Stimulated activated CD8-positive, alpha-beta memory T cell treated with anti-CD3 and anti-CD28 coated beads, Interleukin-4, amount 100 ng/mL, for 1 hour (primary cell): ENCODE measurements at places on chromosomes 3 and 15.

- DNase-seq: no peak
These were observed 172.3 kb downstream of the SLCO3A1 start for GRCh38 chr15:92025706-92026270.

DNA sequence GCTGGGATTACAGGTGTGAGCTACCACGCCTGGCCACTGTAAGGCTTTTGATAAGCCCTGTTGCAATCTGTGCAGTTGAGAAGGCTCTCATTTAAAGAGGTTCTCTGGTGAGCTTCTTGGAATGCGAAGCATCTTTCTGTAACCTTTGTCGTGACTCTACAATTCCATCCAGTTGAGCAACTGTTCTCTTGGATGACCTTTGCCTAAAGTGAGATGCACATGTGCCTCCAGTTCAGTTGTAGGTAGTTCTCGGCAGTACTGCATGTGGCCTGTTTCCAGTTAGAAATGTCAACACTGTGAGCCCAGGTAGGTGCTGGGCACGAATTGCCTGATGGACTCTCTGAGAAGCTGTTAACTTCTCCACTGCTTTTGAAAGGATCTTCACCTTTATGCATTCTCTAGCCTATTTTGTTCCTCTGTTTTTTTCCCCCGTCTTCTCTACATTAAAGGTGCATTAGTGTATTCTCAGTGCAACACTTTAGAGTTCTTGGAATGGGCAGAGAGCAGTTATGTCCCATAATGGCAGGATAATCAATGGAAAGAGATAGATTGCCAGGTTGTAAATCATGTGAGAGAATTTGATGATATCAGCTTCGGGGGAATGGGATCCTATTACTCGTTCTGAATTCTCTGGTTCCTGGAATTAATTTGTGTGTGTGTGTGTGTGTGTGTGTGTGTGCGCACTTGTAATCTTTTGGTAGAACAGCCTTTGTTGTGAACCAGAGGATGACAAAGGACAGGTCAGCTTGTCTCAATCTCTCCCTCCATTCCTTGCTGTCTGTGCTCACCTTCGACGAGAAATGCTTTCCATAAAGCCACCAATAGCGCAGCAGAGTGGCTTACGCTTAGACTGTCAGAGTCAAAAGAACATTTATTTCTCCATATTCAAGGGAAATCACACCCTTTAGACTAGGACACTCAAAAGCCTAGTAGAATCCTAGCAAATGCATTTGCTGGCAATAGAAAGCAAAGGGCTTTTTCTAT is 51.1 kb downstream of the PTPRG start:
- no peak for DNase-seq

GRCh38 chr3:84680700-84681099 is 278.1 kb upstream of the CADM2 start:
- no peak for DNase-seq

DNA sequence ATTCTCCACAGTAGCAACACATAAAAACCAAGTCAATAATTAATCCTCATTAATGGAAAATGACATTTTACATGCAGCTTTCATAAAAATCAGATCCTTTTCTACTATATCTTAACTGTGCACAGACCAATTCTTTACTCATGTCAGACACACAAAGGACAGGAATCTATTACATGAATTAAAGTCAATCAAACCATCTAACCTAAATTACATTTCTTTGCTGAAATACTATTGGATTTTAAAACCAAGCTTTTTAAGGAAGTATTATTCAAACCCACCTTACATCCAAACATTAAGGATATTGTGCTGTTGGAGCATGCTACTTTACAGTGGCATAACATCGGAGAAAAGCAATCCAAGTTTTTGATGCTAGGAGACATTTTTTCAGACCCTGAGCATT is 72.8 kb downstream of the DLG1 start:
- no peak for DNase-seq

- no peak for DNase-seq
These were observed 174.2 kb upstream of the STT3B start for GRCh38 chr3:31358473-31359070.
